Gastrocnemius medialis (tissue), 4 donors: ENCODE measurements at places on chromosomes 1 and 21. TPM values are rescaled to one million over a fixed set of nuclear protein-coding genes. Genes with fewer than 3 reads are reported as not detected.

DNA sequence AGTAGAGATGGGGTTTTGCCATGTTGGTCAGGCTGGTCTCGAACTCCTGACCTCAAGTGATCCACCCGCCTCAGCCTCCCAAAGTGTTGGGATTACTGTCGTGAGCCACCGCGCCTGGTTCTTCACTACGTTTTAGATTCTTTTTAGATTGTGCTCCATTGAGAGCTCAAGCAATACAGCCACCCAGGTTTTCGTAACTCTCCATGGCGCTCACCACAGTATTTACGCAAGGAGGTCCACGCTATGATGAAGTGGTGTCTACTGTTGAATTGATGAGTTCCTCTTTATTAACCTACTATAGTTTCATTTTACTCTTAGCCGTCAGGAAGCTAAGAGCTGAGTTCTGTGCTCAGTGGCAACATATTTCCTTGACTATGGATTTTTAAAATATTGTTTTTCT lies 1.8 kb upstream of the KIF1B start:
- DNase-seq: no peak
- H3K27me3 ChIP-seq: no peaks in the 10 kb centered on the region

DNA sequence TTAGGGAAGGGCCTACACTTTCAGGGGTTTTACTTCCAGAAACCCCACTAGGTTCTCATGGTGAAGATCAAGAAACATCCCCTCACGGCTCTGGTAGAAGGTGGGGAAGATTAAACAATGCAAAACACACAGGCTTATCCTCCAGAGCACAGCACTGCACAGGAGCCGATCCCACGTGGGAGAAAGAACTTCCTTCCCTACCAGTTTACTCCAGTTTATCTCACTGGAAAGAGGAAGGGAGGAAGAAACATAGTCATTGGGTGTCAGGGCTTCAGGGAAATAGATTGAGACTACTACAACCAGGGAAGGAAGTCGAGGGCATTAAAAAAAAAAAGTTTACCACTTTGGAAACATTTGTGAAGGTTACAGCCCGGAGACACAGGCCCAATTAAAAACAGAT lies 164.4 kb downstream of the NTPCR start:
- no peak overlapping the region for H3K27ac ChIP-seq
- no peak for DNase-seq
- no peak overlapping the region for H3K4me3 ChIP-seq
- H3K4me1 ChIP-seq: no peaks in the 10 kb centered on the region
- H3K27me3 ChIP-seq: no peaks in the 10 kb centered on the region

Gene PTGS2
- 0.23 TPM for total RNA-seq

Gene FAM110D
- 3.3 TPM for total RNA-seq

GRCh38 chr1:119159111-119159510 lies 18.7 kb upstream of the WARS2 start:
- no peaks in the 10 kb centered on the region for H3K36me3 ChIP-seq
- DNase-seq: no peak
- no peaks in the 10 kb centered on the region for H3K4me1 ChIP-seq
- no peaks in the 10 kb centered on the region for H3K27me3 ChIP-seq
- no peak overlapping the region for H3K27ac ChIP-seq
- H3K4me3 ChIP-seq: no peak overlapping the region

Gene DMBX1
- not detected for total RNA-seq

Gene DCST1
- total RNA-seq: not detected

GRCh38 chr1:184563308-184563707 lies 176.5 kb downstream of the C1orf21 start:
- H3K27me3 ChIP-seq: no peaks in the 10 kb centered on the region
- H3K4me1 ChIP-seq: peaks cover 42% of the 10 kb centered on the region
- H3K27ac ChIP-seq: peak overlapping the region; percentile 96
- DNase-seq: no peak
- H3K36me3 ChIP-seq: no peaks in the 10 kb centered on the region

GRCh38 chr1:183655562-183656075 lies 2.5 kb upstream of the APOBEC4 start:
- no peak overlapping the region for H3K4me3 ChIP-seq
- H3K27ac ChIP-seq: no peak overlapping the region
- H3K36me3 ChIP-seq: no peaks in the 10 kb centered on the region
- peak; percentile 40 for DNase-seq

DNA sequence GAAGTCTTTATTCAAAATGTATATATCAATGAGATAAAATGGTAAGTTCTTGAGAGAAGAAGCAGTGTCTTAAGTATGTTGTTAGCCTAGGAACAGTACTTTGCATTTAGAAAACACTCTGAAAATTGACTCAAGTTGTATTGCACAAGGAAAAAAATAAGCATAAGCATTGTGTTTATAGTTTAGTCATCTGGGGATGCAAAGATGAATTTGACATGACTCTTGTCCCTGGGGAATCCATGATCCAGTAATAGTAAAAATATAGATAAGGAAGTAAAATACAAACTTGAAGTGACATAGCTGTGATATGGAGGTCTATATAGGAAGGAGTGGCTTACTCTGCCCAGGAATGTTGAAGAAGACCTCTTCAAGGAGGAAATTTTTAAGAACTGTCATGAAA lies 185.0 kb upstream of the PTBP2 start:
- peaks cover 16% of the 10 kb centered on the region for H3K4me1 ChIP-seq
- no peak overlapping the region for H3K27ac ChIP-seq

Gene PLCH2
- total RNA-seq: not detected

- peak; percentile 74 for DNase-seq
- H3K27me3 ChIP-seq: no peaks in the 10 kb centered on the region
- no peaks in the 10 kb centered on the region for H3K36me3 ChIP-seq
- no peaks in the 10 kb centered on the region for H3K4me1 ChIP-seq
- no peak overlapping the region for H3K4me3 ChIP-seq
Measured at GRCh38 chr1:12124693-12125421, 41.9 kb upstream of the TNFRSF1B start.

- H3K27me3 ChIP-seq: no peaks in the 10 kb centered on the region
- peak overlapping the region; percentile 75 for H3K4me3 ChIP-seq
- no peaks in the 10 kb centered on the region for H3K36me3 ChIP-seq
- DNase-seq: no peak
- H3K27ac ChIP-seq: peak overlapping the region; percentile 93
Measured at GRCh38 chr1:62784509-62785365, 805 bp downstream of the ATG4C start.

Gene IGSF9
- 0.10 TPM for total RNA-seq

- peaks cover 6% of the 10 kb centered on the region for H3K4me1 ChIP-seq
- H3K27me3 ChIP-seq: no peaks in the 10 kb centered on the region
- no peak overlapping the region for H3K27ac ChIP-seq
- H3K36me3 ChIP-seq: no peaks in the 10 kb centered on the region
- H3K4me3 ChIP-seq: no peak overlapping the region
Measured at GRCh38 chr1:3904006-3904842, 4.2 kb upstream of the C1orf174 start.

DNA sequence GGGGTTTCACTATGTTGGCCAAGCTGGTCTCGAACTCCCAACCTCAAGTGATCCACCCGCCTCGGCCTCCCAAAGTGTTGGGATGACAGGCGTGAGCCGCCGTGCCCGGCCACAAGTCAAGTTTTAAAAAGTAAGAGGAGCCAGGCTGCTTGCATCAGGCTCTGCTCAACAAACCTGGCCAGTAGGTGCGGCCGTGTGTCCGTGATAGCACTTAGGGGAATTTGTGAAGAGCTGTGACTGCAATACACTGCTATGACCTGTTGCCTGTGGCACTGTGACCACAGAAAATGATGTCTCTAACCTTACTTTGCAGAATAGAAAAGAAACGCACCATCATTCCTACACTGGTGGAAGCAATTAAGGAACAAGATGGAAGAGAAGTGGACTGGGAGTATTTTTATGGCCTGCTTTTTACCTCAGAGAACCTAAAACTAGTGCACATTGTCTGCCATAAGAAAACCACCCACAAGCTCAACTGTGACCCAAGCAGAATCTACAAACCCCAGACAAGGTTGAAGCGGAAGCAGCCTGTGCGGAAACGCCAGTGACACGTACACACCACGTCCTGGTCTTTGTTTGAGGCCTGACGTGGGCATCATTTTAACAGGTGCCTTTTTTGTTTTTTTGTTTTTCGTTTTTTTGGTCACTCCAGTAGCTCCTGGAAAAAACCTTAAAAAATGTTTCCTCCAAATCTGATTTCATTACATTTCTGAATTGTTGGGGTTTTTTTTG lies 16.7 kb downstream of the C1orf174 start:
- no peaks in the 10 kb centered on the region for H3K4me1 ChIP-seq
- H3K27ac ChIP-seq: no peak overlapping the region
- no peaks in the 10 kb centered on the region for H3K27me3 ChIP-seq
- H3K4me3 ChIP-seq: no peak overlapping the region
- peaks cover 61% of the 10 kb centered on the region for H3K36me3 ChIP-seq

Gene PRAMEF1
- total RNA-seq: not detected

DNA sequence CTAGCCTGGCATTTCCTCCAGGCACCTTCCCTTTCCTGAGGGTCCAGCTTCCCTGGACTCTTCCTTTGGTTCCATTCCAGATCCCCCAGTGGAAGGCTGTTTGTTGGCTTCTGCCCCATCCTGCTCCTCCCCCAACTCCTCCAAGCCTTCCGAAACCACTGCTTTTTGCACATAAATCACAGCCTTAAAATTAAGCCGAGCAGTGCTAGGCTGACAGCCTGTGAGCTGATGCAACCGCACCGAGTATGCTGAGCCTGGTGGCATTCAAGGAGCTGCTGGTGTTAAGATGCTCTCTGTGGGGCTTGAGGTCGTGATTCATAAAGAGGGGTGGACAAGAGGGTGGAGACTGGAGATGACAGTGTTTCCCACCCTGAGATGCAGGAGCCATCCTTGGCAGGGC lies 266.6 kb upstream of the C1orf174 start:
- no peak for DNase-seq
- no peak overlapping the region for H3K27ac ChIP-seq
- H3K4me1 ChIP-seq: no peaks in the 10 kb centered on the region
- H3K4me3 ChIP-seq: no peak overlapping the region

GRCh38 chr21:34980423-34981115 lies 68.5 kb downstream of the RUNX1 start:
- H3K4me3 ChIP-seq: no peak overlapping the region
- H3K36me3 ChIP-seq: no peaks in the 10 kb centered on the region
- DNase-seq: no peak
- no peaks in the 10 kb centered on the region for H3K27me3 ChIP-seq

GRCh38 chr1:93822730-93823425 lies 56.1 kb downstream of the DNTTIP2 start:
- no peaks in the 10 kb centered on the region for H3K4me1 ChIP-seq
- DNase-seq: no peak
- no peak overlapping the region for H3K27ac ChIP-seq
- H3K27me3 ChIP-seq: no peaks in the 10 kb centered on the region
- H3K4me3 ChIP-seq: no peak overlapping the region

GRCh38 chr1:112557385-112557784 lies 48.6 kb downstream of the WNT2B start:
- no peak for DNase-seq
- H3K27me3 ChIP-seq: no peaks in the 10 kb centered on the region
- H3K27ac ChIP-seq: no peak overlapping the region
- no peaks in the 10 kb centered on the region for H3K4me1 ChIP-seq
- H3K4me3 ChIP-seq: no peak overlapping the region
